ENCODE measurements at places on chromosomes 1 and 21.

DNA sequence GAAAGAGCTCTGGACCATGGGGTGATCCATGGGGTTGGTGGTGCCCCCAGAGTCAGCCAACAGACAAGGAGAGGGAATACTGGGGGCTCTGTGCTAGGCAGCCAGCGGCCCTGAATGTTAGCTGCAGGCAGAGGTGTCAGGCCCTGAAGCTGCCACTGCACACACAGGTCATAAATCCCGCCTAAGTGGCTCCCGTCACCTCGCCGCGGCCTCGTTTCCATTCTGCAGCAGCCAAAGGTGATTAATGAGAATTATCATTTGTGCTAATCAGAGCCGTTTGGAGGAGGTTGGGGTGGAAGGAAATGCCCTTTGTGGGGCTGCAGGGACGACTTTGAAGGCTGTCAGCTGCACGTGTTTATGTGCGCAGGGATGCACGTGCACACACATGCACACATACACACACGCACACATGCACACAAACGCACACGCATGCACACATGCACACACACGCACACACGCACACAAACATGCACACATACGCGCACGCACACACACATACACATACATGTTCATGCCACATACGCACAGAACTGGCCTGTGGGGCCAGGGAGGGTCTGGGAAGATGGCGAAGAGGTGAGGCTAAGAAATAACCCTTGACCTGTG is 88.8 kb upstream of the ARHGEF16 start:
- DNase-seq: no peak

GRCh38 chr1:18531503-18531845 is 50.7 kb downstream of the KLHDC7A start:
- DNase-seq: no peak

DNA sequence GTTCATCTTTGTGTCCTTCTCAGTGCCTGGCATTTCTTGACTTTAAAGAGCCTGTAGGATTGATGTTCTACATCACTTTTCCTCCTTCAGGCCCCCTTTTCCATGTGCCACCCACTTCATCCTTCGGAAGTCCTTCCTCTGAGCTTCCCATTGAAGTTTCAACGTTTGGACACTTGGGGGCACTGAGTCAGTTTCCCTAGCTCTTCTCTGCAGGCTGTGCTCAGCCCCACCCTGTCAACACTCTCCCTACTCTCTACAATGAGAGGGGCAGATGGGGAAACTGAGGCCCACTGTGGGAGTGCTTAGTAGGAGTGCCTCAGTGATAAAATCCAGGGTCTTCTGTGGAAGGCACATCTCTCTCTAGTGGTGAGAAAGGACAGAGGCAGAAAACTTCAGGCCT is 11.9 kb downstream of the KCNJ10 start:
- DNase-seq: peak; percentile 3

GRCh38 chr1:50305808-50306207 is 117.4 kb downstream of the DMRTA2 start:
- DNase-seq: no peak

DNA sequence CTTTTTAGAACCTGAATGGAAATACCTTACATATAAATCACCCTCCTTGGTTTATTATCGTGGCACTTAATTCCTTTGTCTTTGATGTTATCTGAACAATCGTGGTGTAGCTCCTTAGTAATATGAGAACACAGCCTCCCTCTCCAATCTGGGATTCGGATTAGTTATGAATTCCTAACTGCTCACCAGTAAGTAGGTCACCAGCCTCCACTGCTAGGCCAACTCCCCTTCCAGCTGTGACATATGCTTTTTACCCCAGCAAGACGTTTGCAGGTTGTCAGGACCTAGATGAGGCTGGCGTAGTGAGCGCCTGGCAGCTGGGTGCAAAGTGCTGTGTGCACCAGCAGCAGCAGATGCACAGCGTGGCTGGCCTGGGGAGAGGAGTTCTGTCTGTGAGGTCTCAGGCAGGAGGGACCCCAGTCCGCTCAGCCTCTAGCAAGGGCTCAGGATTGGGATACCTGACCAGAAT is 38.2 kb downstream of the NTPCR start:
- DNase-seq: no peak

DNA sequence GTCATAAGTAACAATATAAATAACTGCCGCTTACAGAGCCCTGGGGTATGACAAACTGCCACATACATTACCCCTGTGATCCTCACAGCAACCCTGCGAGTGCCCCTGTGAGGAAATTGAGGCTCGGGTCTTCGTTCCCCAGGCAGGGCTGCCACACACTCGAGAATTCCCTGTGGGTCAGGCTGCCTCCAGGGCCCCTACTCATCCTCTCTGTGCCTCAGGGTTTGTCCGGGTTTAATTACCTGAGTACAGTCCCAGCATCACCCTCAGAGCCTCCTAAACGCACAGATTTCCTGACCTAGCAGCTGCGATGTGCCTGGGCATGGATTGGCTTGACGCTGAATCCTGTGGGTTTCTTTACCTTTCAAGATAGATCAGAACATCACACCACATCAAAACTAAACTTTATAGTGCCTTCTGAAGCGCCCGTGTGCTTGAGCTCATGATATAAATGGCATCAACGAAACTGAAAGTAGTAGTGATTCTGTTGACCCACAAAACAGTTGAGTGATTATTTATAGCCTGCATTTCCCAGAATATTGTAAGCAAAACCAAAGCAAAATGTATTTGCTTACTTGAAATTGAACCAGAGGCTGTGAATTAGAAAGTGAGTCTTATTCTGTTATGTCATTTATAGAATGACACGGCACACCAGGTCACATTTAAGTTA is 14.0 kb downstream of the SLC37A1 start:
- DNase-seq: no peak

- DNase-seq: no peak
Observed at GRCh38 chr1:237709355-237709754, 181.4 kb downstream of the ZP4 start.

- DNase-seq: no peak
Observed at GRCh38 chr1:241696815-241697639, 44.9 kb downstream of the WDR64 start.

DNA sequence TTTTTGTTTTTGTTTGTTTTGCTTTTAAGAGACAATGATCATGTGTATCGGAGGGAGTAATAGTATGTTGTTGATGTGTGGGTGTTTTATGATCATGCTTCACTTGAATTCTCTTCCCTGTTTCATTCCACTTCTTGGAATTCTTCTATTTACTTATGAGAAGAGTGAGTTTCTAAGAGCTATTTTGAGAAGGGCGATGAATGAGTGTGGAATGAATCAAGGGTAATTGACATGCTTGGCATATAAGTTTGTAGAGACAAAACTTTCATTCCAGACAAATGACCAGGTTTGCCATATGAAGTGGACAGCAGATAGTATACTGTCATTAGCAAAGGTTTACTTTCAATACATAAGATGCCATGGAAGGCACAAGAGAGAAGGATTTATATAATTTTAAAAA is 42.3 kb upstream of the PDC start:
- DNase-seq: no peak

- DNase-seq: no peak
Observed at GRCh38 chr1:212482637-212483441, 50.1 kb downstream of the NENF start.

- DNase-seq: peak; percentile 29
Observed at GRCh38 chr1:183090391-183091006, 67.3 kb downstream of the LAMC1 start.

DNA sequence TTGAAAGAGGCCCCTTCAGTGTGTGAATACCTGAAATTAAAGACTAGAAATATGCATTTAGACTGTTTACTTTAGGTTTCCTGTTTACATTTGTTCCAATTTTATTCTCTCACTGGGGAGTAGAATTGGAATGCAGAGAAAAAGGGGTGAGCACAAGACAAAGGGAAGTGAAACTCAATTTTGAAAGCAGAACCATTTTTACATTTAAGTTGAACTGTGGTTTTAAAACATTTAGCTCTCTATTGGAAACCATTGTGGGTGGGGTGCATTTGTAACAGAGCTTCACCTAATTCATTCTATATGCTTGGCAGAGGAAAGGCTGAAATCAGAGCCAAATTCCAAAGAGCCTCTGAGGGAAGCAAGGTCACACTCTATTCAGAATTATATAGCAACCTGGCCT is 235.3 kb upstream of the C1orf105 start:
- DNase-seq: peak; percentile 13

GRCh38 chr1:3631320-3632260 is 6.8 kb downstream of the TPRG1L start:
- DNase-seq: no peak

- DNase-seq: no peak
Observed at GRCh38 chr1:213268221-213268620, 217.2 kb downstream of the RPS6KC1 start.

- no peak for DNase-seq
Observed at GRCh38 chr21:42837421-42838211, 41.7 kb downstream of the WDR4 start.

DNA sequence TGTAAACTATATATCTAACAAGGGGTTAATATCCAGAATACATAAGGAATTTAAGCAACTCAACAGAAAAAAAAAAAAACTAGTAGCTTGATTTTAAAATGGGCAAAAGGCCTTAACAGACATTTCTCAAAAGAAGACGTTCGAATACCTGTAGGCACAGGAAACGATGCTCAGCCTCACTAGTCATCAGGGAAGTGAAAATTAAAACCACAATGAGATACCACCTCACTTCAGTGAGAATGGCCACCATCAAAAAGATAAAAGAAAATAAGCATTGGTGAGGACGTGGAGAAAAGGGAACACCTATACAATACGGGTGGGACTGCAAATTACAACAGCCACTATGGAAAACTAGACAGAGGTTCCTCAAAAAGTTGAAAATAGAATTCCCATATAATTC is 37.3 kb downstream of the NPHP4 start:
- no peak for DNase-seq

- no peak for DNase-seq
Observed at GRCh38 chr1:41328780-41329640, 32.2 kb upstream of the FOXO6 start.

DNA sequence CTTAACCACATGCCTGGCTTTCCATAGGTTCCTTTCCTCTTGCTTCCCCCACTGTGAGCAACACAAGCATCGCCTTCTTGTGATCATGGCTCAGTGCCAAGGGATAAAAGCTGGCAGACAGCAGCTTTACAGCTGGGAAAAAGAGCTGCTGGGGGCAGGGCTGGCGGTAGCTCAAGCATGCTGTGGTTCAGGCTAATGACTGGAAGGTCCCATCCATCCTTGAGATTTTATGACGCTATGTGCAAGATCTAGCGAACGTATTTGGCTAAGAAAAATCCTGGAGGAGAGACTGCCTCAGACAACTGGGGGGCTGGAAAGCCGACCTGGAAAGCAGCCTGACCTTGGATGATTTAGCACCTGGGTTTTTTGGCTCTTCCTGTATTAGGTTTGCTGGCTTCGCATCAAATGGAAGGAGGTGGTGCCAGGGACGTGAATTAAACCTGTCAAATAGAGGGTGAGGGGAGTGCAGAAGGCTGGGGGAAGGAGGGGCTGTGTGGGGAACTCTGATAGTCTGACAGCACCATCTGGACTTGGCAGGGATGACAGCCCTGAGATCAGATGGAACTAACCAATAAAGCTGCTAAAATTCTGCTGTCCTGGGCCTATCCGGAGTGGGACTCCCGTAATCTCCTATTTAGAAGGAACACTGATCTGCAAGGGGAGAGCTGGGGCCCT is 34.8 kb downstream of the ZMYND12 start:
- DNase-seq: peak; percentile 72

GRCh38 chr1:62601457-62601856 is 4.1 kb downstream of the ANGPTL3 start:
- DNase-seq: no peak

DNA sequence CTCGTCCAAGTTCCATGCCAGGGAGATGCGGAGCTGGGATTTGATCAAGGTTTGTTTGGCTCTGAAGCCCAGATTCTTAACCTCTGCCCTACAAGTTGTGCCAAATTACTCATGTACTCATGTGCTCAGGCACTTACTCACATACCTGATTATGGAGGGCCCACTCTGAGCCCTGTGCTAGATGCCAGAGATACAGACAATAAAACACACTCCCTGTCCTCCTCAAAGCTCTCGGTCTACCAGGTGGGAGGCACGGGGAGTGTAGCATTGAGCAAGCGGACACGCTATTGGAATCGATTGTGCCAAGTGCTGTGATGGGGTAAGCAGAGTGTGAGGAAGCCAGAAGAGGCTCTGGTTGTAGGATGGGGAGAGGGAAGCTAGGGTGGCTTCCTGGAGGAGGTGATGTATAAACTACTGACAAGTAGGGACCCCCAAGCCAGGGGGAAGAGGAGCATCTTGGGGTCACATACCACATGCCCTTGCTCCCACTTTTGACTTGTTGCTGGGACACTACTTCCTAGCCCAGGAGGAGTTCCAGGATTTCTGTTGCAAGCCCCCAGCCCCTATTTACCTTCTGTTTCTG is 49.8 kb upstream of the IFNLR1 start:
- DNase-seq: no peak

DNA sequence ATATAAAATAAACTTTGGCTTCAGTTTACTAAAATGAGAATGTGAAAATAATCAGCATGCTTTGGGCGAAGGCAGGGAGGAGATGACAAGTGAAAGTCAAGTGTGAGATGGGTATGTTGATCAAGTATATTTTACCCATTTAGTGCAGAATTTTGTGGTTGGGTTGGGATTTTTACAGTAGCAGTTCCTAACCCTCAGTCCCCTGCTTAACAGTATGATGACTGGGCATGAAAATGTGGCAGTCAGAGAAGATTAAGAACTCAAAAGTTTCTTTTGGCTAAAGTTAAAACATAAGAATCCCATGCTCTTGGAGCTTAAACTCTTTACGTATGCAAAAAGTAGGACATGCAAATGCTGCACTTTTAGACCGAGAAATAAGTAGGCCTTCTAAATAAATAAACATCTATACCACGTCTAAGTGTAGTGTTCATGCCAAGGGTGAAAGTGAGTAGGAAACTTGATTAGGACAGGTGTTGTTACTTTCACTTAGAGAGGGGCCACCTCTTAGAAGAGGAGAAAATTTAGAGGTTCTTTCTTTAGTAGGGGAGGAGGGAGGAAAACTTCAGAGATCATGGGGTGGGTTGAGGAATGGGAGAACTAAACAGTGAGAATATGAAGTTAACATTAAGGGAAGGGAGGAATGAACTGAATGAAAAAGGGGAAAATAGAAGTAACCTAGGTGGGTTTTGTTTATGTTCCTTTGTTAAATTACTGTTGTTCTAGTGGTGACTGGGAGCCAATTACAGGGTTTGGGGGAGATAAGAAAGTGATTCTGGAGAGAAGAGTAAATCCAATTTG is 127.8 kb downstream of the OSBPL9 start:
- DNase-seq: no peak

DNA sequence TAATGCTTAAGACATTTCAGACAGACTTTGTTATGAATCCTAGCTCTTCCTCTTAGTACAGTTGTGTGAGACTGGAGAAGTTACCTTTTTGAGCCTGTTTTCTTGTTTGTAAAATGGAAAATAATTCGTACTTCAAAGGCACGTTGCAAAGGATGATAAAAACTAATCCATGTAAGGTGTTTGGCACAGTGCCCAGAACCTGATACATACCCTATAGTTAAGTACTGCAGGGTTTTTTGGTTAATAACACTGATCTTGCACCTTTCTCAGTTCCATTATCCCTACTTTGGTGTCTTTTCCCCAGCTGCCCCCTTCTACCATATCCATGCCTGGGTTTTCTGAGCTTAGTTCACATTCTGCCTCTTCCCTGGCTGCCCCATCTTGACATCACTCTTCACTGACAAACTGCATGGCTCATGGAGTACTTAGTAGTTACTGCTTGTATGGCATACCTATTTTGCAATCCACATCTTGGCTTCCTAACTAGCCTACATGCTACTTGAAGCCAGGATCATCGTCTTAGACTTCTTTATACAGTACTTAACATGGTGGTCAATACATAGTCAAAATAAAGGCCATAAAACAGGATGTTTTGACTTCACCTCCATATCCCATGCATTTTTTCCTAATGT is 10.1 kb downstream of the CCDC185 start:
- DNase-seq: no peak
